ENCODE measurements at places on chromosomes 6 and 20.

- DNase-seq = peak; percentile 57
- peak overlapping the region; percentile 93 for H3K27ac ChIP-seq
- peaks cover 73% of the 10 kb centered on the region for H3K4me1 ChIP-seq
- H3K36me3 ChIP-seq = no peaks in the 10 kb centered on the region
These were observed 7.1 kb upstream of the MYLK2 start for GRCh38 chr20:31811796-31812728.

DNA sequence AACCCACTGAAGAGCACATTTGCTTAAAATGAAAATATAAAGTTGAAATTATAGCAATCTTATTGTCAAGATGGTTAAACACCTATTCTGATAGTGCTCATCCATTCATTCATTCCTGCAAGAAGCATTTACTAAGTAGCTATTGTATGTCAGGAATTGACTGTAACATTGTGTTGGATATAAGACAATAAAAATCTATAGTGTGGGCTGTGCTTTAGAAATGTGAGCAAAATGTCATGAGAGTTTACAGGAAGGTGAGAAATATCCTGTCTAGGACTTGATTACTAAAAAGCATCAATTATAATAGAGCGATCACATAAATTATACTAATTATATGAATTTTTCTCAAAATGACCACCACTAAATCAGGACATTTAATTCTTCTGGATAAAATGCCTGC lies 123.0 kb downstream of the HAO1 start:
- H3K36me3 ChIP-seq = no peaks in the 10 kb centered on the region
- no peak for DNase-seq
- H3K27me3 ChIP-seq = no peaks in the 10 kb centered on the region
- H3K4me3 ChIP-seq = no peak overlapping the region
- no peak overlapping the region for H3K27ac ChIP-seq

- H3K27ac ChIP-seq = peak overlapping the region; percentile 67
- H3K4me1 ChIP-seq = peaks cover 64% of the 10 kb centered on the region
- no peaks in the 10 kb centered on the region for H3K36me3 ChIP-seq
- DNase-seq = no peak
- H3K27me3 ChIP-seq = no peaks in the 10 kb centered on the region
These were observed 22.0 kb downstream of the KIF13A start for GRCh38 chr6:17965397-17965796.

- H3K4me3 ChIP-seq = no peak overlapping the region
- no peaks in the 10 kb centered on the region for H3K4me1 ChIP-seq
- H3K27ac ChIP-seq = no peak overlapping the region
- H3K27me3 ChIP-seq = no peaks in the 10 kb centered on the region
- no peak for DNase-seq
These were observed 28.5 kb upstream of the CITED2 start for GRCh38 chr6:139402876-139403386.

GRCh38 chr6:36752187-36752885 lies 54.7 kb downstream of the RAB44 start:
- DNase-seq = peak; percentile 86
- no peak overlapping the region for H3K4me3 ChIP-seq
- no peaks in the 10 kb centered on the region for H3K36me3 ChIP-seq

DNA sequence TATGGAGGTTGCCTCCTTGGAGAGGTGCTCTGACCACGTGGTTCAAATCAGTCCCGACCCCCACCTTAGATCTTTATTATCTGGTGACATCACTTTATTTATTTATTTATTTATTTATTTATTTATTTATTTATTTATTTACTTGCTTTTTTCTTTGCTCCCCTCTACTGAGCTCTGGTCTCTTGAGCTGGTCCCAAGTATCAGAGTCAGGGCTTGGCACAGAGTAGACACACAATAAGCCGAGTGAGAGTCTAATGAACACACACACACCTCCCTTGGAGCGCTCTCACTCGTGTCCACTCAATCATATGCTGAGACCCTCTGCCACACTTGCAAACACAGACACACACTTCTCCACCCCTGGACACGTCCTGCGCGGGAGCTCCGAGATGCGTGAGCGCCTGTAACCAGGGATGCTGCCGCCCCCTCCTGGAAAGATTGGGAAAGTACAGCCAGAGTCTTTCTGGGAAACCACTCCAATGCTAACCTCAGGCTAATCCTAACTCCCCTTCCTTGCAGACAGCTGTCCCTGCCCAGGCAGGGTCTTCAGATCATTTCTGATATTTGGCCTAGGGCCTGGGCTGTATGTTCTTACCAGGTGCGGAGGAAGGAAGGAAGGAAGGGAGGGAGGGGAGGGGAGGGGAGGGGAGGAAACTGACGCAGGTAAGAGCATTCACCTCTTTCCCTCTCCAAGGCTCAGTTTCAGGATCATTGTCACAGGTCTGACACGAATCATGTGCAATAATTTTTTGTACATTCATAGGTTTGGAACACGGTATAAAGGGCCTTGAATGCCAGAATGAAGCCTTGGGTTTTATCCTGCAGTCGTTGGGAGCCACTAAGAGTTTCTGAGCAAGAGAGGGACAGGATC lies 70.9 kb downstream of the STK35 start:
- no peaks in the 10 kb centered on the region for H3K4me1 ChIP-seq
- no peak overlapping the region for H3K4me3 ChIP-seq
- DNase-seq = peak; percentile 37
- H3K36me3 ChIP-seq = no peaks in the 10 kb centered on the region
- no peaks in the 10 kb centered on the region for H3K27me3 ChIP-seq
- no peak overlapping the region for H3K27ac ChIP-seq

- DNase-seq = no peak
- H3K27ac ChIP-seq = no peak overlapping the region
- H3K36me3 ChIP-seq = no peaks in the 10 kb centered on the region
- H3K4me1 ChIP-seq = no peaks in the 10 kb centered on the region
These were observed 130.7 kb downstream of the LRFN2 start for GRCh38 chr6:40456390-40457013.

DNA sequence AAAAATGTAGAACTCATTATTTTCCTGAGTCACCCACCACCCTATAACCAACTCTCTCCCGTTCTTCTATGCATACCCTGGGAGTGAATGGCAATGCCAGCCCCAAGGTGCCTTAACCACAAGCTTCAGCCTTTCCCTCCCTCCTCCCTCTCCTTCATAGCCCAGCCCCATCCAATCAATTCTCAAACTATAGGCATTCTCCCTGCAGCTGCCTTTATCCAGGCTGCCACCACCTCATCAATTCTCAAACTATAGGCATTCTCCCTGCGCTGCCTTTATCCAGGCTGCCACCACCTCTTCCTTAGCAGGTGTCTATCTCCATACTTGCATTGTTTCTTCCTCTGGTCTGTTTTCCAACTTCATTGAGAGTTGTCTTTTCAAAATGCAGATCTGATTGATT lies 77.1 kb downstream of the PLEKHG1 start:
- no peaks in the 10 kb centered on the region for H3K27me3 ChIP-seq
- H3K36me3 ChIP-seq = no peaks in the 10 kb centered on the region
- H3K27ac ChIP-seq = no peak overlapping the region

- H3K4me3 ChIP-seq = no peak overlapping the region
- H3K4me1 ChIP-seq = peaks cover 17% of the 10 kb centered on the region
- no peak overlapping the region for H3K27ac ChIP-seq
- H3K27me3 ChIP-seq = no peaks in the 10 kb centered on the region
- no peaks in the 10 kb centered on the region for H3K36me3 ChIP-seq
These were observed 60.6 kb upstream of the MRPS10 start for GRCh38 chr6:42278131-42278853.

- no peak for DNase-seq
- no peaks in the 10 kb centered on the region for H3K36me3 ChIP-seq
- no peaks in the 10 kb centered on the region for H3K4me1 ChIP-seq
- no peaks in the 10 kb centered on the region for H3K27me3 ChIP-seq
These were observed 39.6 kb upstream of the SPTLC3 start for GRCh38 chr20:12969071-12969669.

- no peak for DNase-seq
- no peaks in the 10 kb centered on the region for H3K27me3 ChIP-seq
- no peaks in the 10 kb centered on the region for H3K36me3 ChIP-seq
- H3K4me1 ChIP-seq = no peaks in the 10 kb centered on the region
These were observed 230.9 kb downstream of the ZNF217 start for GRCh38 chr20:53362736-53363135.

GRCh38 chr20:13251904-13252297 lies 30.8 kb downstream of the ISM1 start:
- no peak overlapping the region for H3K4me3 ChIP-seq
- no peak for DNase-seq
- no peaks in the 10 kb centered on the region for H3K36me3 ChIP-seq
- no peak overlapping the region for H3K27ac ChIP-seq

- no peak overlapping the region for H3K27ac ChIP-seq
- no peaks in the 10 kb centered on the region for H3K27me3 ChIP-seq
- H3K36me3 ChIP-seq = no peaks in the 10 kb centered on the region
- no peak for DNase-seq
These were observed 56.1 kb upstream of the B3GAT2 start for GRCh38 chr6:71012866-71013469.

DNA sequence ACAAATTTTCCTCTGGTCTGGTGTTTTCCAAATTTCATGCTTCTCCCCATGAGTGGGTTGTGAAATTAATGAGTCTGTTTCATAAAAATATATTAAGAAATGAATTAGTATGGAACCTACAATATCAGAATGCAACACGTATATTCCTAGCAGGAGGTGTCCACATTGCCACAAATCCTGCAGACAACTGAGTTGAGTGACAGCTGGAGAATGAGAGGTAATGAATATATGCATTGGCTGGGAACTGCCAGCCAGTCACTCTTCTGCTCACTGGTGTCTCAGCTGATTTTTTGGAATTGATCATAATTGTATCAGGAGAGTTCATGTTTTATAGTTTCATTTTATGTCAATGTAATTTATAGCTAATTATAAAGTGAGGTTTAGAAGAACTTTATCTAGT lies 6.3 kb upstream of the ARFGEF3 start:
- no peak overlapping the region for H3K4me3 ChIP-seq
- no peaks in the 10 kb centered on the region for H3K4me1 ChIP-seq
- peaks cover 9% of the 10 kb centered on the region for H3K27me3 ChIP-seq
- no peak for DNase-seq
- H3K27ac ChIP-seq = no peak overlapping the region

DNA sequence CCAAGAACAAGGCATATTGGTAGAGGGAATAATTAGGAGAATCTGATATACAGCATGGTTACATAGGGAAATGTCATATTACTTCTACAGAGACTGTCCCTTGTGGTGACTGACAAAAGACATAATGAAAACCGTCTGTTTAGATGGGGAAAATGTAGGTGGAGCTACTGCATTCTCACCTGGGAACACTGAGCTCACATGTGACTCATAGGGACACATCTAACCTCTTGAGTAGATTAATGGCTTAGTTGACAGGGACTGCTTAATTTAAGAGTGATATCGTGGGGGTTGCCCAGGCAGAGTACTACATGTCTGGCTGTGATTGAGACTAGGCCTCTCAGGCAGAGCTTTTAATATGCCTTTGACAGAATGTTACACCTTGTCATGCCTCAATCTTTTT lies 235.3 kb upstream of the ZFP64 start:
- H3K36me3 ChIP-seq = no peaks in the 10 kb centered on the region
- no peak overlapping the region for H3K4me3 ChIP-seq
- H3K27me3 ChIP-seq = no peaks in the 10 kb centered on the region
- H3K27ac ChIP-seq = no peak overlapping the region
- no peak for DNase-seq
- H3K4me1 ChIP-seq = no peaks in the 10 kb centered on the region

GRCh38 chr6:63745784-63746183 lies 110.2 kb downstream of the PHF3 start:
- H3K4me3 ChIP-seq = no peak overlapping the region
- no peak for DNase-seq
- no peaks in the 10 kb centered on the region for H3K36me3 ChIP-seq
- H3K27me3 ChIP-seq = no peaks in the 10 kb centered on the region
- no peaks in the 10 kb centered on the region for H3K4me1 ChIP-seq

DNA sequence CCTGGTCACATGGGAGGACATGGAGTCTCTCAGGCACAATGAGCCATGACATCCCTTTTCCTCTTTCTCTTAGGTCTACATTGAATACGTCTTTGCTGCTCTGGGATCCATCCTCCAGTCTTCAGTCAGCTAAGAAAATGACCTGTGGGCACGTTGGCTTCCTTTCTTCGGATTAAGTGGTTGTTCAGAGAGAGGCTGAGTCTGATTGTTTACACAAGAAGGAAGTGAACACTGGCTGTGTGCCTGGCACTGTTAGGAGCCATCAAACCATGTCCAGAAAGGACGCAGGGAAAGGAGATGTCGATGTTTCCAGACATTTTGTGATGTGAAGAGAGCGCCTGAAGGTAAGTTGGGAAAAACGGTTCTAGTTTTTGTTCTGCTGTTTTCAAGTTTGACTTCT lies 309.9 kb upstream of the CDYL start:
- no peaks in the 10 kb centered on the region for H3K36me3 ChIP-seq
- no peaks in the 10 kb centered on the region for H3K27me3 ChIP-seq
- no peak for DNase-seq
- peaks cover 3% of the 10 kb centered on the region for H3K4me1 ChIP-seq
- H3K4me3 ChIP-seq = no peak overlapping the region

- peaks cover 11% of the 10 kb centered on the region for H3K4me1 ChIP-seq
- H3K27me3 ChIP-seq = no peaks in the 10 kb centered on the region
- H3K4me3 ChIP-seq = peak overlapping the region; percentile 85
- DNase-seq = peak; percentile 89
- peak overlapping the region; percentile 96 for H3K27ac ChIP-seq
These were observed 649 bp upstream of the RGL2 start for GRCh38 chr6:33299237-33299944.

DNA sequence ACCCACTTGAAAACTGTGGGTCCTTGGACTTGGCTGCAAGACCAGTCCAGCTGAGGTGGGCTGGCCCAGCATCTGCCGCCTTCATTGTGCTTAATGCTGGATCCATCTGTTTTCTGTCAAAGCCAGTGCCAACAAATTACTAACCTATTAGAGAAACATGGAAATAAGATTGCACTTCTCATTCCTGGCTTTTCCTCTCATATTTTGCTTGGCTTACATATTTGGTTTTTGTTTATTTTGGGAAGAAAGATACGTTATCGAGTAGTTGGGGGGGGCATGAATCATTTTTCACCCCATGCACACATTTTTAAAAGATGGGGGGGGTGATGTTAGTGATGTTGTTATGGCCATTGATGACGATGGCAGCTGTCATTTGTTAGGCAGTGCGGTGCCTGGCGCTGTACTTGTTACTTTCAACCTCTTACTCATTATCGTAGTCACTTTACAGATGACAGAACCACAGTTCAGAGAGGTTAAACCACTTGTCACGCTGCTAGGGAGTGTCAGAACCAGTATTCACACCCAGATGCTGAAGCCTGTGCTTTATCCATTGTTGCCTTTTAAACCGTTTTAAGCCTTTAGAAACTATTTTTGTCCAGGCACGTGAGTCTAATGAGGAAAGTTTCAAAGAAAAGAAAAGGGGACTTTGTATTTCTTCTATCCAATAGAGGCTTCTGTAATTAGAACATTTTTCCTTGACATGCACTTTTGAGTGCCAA lies 180.0 kb downstream of the TMEM242 start:
- peaks cover 20% of the 10 kb centered on the region for H3K4me1 ChIP-seq
- H3K27me3 ChIP-seq = no peaks in the 10 kb centered on the region
- peak overlapping the region; percentile 52 for H3K27ac ChIP-seq

- no peak overlapping the region for H3K4me3 ChIP-seq
- no peaks in the 10 kb centered on the region for H3K36me3 ChIP-seq
- no peaks in the 10 kb centered on the region for H3K27me3 ChIP-seq
- H3K4me1 ChIP-seq = no peaks in the 10 kb centered on the region
These were observed 78.8 kb downstream of the RPS12 start for GRCh38 chr6:132892929-132893771.

All from gastrocnemius medialis (tissue), 4 donors.